ENCODE measurements at places on chromosomes 16 and 17.

DNA sequence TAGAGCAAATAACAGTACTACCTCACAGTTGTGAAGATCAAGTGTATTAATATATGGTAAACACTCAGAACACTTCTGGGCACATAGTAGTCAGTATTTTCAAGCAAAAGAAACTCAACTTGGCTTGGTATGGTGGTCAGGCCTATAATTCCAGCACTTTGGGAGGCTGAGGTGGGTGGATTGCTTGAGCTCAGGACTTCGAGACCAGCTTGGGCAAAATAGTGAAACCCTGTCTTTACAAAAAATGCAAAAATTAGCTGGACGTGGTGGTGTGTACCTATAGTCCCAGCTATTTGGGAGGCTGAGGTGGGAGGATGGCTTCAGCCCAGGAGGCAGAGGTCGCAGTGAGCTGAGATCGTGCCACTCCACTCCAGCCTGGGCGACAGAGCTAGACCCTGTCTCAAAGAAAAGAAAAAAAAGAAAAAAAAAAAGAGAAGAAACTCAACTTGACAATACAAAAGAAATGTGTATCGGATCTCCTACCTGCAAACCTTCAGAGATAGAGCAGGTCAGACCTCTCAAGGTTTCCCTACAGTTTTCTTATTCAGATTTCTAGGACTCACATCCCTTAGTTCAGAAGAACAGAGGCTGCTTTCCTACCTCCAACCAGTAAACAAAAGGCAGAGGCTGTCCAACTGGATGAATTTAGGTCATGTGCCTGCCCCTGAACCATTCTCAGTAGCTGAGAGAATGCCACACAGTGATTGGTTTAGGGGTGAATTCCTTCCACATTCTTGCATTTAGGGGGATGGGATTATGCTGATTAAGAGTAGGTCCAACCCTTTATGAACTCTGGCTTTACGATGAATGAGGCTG lies 1.7 kb upstream of the KPNA2 start:
- DNase-seq: no peak

- DNase-seq: no peak
Observed at GRCh38 chr17:59299400-59300092, 31.9 kb upstream of the YPEL2 start.

- DNase-seq: no peak
Observed at GRCh38 chr16:4529085-4530060, 9.2 kb downstream of the CDIP1 start.

DNA sequence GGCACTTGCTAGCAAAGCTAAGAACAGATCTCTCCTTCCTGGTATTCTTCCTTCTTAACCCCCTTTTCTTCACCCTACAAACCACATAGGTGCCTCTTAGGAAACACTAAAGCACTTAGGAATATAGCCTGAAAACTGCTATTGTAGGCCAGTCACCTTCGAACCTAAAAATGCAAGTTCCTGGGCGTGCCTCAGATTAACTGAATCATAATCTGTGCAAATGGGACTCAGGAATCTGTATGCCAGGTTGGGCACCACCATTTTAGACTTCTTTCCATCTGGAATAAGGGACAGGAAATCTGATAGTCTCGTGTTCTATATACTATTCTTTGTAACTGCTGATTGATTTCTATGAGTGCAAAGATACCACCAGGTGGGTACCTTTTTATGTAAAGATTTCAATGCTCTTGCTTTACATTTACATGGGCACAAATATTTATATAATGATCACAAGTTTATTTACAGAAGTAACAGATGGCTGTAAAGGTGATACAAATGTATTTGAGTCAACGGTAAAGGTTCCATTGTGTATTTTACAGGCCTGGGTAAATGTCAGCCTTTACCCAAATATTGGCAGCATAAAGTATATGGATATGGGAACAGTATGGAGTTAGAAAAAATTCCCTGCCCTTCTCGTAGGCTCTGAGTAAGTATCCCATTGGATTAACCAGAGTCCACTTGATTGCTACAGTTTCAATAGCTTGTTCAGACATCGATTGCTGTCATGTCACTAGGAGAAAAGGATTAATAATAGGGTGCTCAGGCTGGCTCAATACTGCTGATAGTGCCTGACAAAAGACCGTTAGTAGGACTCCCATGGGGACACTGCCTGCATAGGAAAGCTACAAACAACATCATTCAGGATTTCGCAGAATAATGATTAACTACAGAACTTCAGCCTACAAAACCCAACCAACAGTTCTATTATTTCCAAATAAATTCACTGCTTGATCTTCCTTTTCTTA lies 124.7 kb downstream of the SNX11 start:
- DNase-seq: no peak

Data from effector memory CD8-positive, alpha-beta T cell (primary cell).